ENCODE measurements at places on chromosomes 16 and 17.

- DNase-seq: no peak
These were observed 13.5 kb upstream of the CACNG4 start for GRCh38 chr17:66950886-66951604.

DNA sequence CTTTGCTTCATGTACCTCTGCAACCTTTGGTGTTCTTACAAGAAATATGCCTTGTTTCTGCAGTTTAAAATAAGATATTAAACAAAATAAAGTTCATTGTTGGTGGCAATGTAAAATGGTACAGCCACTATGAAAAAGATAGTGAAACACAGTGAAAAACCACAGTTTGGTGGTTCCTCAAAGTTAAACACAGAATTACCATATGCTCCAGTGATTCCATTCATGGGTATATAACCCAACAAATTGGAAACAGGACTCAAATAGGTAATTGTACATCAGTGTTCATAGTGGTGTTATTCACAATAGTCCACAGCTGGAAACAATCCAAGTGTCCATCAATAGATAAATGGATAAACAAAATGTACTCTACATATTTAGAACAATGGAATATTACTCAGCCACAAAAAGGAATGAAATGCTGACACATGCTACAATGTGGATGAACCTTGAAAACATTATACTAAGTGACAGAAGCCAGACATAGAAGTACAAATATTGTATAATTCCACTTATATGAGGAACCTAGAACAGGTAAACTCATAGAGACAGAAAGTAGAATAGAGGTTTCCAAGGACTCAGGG lies 49.2 kb downstream of the CUEDC1 start:
- DNase-seq: no peak

- peak; percentile 71 for DNase-seq
These were observed 31.0 kb downstream of the HASPIN start for GRCh38 chr17:3754458-3755334.

- DNase-seq: no peak
These were observed 17.7 kb downstream of the TBX4 start for GRCh38 chr17:61469949-61470348.

- no peak for DNase-seq
These were observed 42.0 kb upstream of the NFAT5 start for GRCh38 chr16:69523566-69524305.

- no peak for DNase-seq
These were observed 137.3 kb upstream of the CIBAR2 start for GRCh38 chr16:85249418-85250146.

GRCh38 chr17:38743556-38744171 lies 4.5 kb downstream of the PCGF2 start:
- DNase-seq: no peak

DNA sequence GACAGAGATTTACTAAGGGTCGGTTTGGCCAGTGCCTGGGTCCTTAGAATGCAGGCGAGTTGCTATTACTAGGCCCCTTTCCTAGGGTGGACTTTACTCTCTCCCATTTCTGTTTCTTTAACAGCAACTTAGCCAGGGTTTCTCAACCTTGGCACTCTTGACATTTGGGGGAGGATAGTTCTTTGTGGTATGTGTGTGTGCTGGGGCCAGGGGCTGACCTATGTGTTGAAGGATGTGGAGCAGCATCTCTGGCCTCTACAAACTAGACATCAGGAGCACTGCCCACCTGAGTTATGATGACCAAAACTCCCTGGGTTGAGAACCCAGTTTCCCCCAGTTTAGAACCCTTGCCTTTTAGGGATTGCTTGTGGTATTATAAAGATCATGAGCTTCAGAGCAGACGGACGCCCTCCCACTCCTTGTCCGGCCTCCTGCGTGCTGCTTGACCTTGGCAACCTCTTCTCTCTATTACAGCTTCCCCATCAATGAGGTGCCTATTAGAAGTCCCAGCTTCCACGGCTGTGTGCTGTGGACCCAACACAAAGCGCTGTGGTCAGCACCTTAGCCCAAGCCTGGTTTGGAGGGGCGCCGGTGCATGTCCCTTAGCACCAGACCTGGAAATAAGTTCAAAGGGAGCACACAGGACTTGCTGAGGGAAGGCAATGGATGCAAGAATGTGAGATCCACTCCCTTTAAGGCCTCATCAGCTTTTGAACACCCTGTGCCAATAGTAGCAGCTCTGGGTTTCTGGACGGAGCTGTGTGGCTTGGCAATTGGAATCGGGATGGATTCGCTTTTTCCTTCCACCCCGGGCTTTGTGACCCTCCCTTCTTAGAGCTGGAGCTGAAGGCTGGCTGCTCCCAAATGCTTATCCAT lies 239.2 kb upstream of the MAF start:
- no peak for DNase-seq

DNA sequence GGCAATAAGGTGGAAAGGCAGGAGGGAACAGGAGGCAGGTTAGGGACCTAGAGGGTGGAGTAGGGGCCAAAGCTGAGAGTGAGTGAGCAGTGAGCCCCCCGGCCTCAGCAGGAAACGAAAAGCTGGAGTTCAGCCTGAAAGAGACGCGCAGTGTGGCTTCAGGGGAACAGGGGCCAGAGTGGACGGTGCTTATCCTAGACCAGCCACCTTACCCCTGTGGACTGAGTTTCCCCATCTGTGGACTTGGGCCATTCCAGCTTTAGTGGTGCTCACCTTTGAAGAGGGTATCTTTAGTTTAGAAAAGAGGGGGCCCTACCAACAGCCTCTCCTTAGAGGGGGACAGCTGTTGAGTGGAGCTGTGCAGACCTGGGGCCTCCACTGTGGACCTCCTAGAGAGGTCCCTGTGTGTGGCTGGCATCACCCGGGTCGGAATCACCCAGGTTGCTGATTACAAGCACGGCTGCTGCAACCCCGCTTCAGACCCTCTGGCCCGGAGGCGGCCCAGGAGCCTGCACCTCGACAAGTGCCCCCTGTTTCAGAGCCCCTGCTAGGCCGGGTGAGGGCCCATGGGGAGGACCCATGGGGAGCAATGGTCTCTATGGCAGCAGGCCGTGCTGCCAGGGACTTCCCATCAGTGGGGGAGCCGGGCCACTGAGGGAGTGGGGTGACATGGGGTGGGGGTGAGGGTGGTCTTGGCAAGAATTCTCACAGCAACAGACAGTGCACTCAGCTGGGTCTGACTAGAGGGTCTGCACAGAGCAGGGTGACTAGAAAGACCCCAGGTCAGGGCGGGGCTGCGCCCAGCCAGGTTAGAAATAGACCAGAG lies 2.6 kb downstream of the GPR142 start:
- no peak for DNase-seq

- DNase-seq: no peak
These were observed 4.5 kb upstream of the TMEM235 start for GRCh38 chr17:78226759-78227454.

DNA sequence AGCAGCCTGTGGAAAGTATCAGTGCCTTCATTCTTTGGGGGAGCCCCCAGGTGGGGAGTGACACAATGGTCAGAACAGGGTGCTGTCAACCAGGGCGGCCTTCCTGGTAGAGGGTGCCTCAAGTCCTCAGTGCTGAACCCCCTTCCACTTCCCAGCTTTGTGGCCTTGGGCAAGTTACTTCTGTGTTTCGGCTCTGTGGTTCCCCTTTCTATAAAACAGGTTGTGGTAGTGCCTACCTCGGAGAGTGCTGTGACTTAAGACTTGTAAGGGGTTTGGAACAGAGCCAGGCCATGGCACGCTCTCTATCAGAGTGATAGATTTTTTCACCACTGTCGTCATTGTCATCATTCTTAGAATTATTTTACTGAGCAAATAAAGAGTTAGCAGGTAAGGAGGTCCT lies 141.1 kb downstream of the CCDC182 start:
- DNase-seq: peak; percentile 87

DNA sequence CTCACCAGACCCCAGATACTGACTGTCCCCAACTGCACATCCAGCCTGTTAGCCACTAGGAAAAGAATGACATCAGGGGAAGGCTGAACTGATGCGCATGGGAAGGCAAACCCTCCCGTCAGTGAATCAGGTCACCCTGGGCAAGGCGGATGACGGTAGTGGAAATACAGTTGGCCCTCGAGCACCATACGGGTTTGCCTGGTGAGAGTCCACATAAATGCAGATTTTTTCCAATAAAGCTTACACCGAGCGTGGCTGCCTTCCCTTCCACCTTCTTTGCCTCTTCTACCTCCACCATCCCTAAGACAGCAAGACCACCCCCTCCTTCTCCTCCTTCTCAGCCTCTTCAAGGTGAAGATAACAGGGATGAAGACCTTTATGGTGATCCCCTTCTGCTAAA lies 236.1 kb upstream of the TNRC6C start:
- no peak for DNase-seq

DNA sequence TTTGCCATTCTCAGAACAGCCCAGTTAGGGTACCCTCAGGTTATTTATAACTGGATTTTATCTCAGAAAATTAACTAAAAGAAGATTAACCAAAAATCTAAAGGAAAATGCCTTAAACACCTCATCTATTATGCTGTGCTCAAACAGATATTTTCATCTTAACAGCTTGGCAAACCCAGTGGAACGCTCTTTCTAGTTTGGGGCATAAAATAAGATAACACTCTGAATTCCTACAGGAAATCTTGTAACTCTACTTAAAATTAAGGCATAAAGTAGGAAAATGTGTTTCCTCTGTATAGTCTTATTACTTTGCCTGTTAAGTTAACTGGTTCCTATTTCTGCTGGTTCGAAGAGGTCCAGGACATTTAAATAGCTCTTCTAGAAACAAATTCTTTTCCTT lies 723.9 kb downstream of the MAF start:
- no peak for DNase-seq

- no peak for DNase-seq
These were observed 43.9 kb downstream of the MEAK7 start for GRCh38 chr16:84460406-84461028.

GRCh38 chr17:57407287-57408070 lies 151.2 kb downstream of the MSI2 start:
- no peak for DNase-seq

DNA sequence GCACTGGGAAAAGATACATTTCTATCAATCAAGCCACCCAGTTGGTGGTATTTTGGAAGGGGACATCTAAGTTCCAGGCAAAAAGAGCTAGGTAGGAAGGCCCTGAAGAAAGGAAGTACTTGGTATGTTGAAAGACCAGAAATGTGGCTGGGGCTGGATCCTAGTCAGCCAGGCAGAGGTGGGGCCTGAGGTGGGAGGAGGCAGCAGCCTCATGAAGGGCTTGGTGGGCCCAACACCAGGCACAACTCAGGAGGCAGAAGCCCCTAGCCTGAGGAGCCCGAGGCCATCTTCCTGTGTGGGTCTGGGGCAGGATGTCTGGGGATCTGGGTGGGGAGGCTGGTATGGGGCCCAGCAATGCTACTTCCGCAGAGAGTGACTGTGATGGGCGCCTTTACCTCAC lies 105.9 kb downstream of the SALL1 start:
- no peak for DNase-seq

- DNase-seq: no peak
These were observed 13.5 kb downstream of the MTHFSD start for GRCh38 chr16:86541560-86541959.

DNA sequence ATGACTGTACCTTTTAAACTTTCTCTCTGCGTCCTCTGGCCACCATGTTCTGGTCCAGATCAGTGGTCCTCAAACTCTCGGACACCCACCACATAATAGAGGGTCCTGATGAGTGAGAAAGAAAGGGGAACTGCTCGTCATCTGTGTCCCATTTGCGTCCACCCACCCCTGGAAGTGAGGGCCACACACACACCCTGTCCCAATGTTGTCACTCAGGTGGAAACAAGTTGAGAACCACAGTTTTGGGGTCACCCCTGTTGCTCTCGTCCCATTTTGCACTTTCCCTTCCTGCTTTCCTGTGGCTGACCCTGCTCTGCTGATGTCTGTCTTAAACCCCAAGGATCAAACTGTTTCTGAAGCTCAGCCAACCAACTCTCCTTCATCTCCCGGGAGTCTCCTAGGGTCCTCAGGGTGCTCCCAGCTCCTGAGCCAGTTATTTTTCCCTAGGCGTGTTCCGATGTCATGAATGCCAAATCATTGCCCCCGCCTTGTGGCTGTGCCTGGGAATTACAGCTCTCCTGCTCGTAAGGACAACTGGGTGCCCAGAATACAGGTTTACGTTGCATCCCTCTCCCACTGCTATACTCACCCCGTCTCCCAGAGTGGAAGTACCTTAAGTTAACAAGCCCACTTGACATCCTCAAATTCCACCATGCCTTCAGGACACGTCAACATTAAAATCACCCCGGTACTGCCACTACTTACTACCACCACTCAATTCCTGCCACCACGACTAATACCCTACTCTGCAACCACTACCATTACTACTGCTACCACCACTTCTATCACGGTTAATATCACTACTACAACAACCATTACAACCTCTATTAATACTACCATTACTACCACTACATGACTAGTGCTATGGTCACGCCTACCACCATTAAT lies 26.0 kb upstream of the HNF1B start:
- no peak for DNase-seq

GRCh38 chr16:73068541-73069401 lies 20.8 kb upstream of the ZFHX3 start:
- no peak for DNase-seq

GRCh38 chr17:53979991-53980390 lies 157.3 kb downstream of the KIF2B start:
- no peak for DNase-seq

DNA sequence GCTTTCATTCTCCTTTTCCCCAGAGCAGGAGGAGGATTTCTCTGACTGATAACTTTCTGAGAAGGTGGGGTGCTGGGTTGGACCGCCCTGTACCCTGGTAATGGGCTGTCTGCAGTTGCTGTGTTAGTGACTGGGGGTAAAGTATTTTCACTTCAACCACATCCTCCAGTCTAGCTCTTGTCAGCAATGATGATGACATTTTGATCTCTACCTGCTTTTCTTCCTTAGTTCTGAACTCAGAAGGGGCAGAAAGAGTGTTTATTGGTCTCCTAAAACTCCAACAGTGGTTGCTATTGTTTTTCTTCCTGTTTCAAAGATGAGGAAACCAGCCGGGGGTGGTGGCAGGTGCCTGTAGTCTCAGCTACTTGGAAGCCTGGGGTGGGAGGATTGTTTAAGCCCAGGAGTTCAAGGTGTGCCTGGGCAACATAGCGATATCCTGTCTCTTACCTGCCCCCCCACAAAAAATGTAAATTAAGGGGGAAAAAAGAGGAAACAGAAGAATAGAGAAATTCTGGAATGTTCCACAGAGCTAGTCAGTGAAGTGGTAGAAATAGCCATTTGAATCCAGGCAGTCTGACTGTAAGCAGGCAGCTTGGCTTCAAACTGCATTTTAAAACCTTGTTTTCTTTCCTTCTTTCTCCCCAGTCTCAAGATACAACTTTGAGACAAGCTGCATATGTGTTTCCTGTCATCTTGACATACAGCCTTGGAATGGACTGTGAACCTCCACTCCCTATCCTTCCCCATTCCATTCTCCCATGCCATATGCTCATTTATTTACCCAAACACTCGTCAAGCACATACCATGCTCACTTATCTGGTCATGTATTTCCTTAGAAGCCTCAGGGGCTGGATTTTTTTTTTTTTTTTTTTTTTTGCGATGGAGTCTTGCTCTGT lies 3.3 kb upstream of the N4BP1 start:
- DNase-seq: peak; percentile 84
